ENCODE measurements at places on chromosomes 2 and 18. TPM values are rescaled to one million over a fixed set of nuclear protein-coding genes. Genes with fewer than 3 reads are reported as not detected.

GRCh38 chr18:31241900-31242409 is 76.0 kb upstream of the DSG1 start:
- no peak for DNase-seq

- no peak for DNase-seq
Measured at GRCh38 chr2:128756365-128756717, 437.7 kb upstream of the HS6ST1 start.

Gene LHCGR
- total RNA-seq = not detected

- DNase-seq = no peak
Measured at GRCh38 chr2:62768615-62769014, 63.1 kb downstream of the EHBP1 start.

GRCh38 chr18:45291621-45292615 is 323.4 kb upstream of the SLC14A2 start:
- no peak for DNase-seq
